Activated CD4-positive, alpha-beta memory T cell treated with anti-CD3 and anti-CD28 coated beads, Interleukin-2, amount 10 ng/mL, durations not matched to agents 7 days and 5 days (primary cell): ENCODE measurements at places on chromosomes 6 and 20. TPM values are rescaled to one million over a fixed set of nuclear protein-coding genes. Genes with fewer than 3 reads are reported as not detected.

DNA sequence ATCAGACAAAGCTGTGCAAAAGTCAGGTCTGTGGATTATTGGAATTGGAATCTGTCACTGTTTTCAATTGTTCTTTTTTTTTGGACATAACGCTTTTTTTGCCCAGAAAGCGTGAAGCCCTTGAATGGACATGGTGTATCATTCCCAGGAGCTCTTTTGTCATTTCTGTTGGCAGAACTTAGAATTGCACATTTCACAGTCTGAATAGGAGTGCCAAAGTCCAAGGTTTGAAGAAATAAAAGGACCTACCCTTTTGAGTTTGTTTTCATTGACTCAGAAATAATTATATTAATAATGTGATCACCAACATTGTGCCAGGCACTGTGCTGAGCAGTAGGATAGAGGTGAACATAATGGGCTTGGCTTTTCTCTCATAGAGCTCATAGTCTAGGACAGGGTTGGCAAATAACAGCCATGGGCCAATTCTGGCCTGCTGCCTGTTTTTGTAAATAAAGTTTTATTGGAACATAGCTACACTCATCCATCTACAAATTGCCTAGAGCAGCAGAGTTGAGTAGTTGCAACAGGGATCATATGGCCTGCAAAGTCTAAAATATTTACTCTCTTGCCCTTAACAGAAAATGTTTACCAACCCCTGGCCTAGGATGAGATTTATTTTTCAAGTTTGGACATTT, 62.6 kb upstream of the ATXN1 start:
- DNase-seq = no peak

DNA sequence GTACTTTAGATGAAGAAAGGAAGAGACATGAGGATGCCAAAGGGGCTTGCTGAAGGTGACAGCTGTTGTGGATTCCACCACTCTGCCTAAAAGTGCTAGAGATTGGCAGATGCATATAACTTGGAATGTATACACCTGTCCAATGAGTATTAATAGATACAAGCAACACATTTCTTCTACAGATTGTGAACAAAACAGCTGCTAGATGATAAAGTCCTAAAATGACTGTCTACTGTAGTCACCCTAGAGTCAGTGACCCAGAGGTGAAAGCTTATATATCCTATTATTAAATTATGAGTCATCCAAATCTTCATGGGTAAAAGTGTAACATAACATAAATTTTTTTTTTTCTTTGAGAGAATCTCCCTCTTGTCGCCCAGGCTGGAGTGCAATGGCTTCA, 5.2 kb downstream of the RNF217 start:
- DNase-seq = no peak

GRCh38 chr6:10401004-10401536, 13.8 kb downstream of the TFAP2A start:
- no peak for DNase-seq

- no peak for DNase-seq
These were observed 124.7 kb upstream of the SSTR4 start for GRCh38 chr20:22910287-22910852.

DNA sequence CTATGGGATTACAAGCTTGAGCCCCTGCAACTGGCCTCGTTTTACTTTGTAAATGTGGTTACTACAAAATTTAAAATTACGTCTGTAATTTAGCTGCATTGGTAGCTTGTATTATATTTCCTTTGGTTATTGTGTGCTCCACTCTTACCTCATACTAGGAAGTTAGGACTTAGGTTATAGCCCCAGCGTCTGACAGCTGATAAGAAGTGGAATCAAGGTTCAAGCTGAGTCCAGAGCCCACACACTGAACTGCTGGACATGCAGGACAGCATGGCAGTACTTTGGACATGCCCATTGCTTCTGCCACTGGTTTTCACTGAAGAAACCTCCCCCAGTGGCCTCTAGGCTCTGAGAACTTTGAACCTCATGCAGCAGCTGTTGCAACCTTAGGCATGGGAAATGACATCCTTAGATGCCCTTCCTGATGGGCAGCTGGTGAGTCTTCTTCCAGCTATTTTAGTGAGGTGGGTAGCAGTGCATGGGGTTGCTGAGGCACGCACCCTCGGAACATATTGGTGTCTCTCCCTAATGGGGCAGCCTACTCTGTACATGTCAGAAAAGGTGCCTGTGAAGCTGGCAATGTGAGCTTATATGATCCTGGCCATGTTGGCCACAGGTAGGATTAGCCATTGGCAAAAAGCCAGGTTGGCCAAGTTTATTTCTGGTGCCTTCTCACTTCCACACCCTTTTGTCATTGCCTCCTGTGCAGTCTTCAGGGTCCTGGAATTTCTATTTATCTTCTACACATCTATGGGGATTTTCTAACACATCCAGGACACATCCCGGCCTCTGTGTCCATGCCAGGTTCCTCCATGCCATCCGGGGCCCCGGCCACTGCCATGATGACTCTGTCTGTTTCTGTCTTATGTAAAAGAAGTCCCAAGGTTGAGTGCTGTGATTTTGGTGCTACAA, 85.3 kb downstream of the CDS2 start:
- DNase-seq = no peak

- DNase-seq = no peak
These were observed 12.9 kb downstream of the ZNF335 start for GRCh38 chr20:45959126-45959525.

DNA sequence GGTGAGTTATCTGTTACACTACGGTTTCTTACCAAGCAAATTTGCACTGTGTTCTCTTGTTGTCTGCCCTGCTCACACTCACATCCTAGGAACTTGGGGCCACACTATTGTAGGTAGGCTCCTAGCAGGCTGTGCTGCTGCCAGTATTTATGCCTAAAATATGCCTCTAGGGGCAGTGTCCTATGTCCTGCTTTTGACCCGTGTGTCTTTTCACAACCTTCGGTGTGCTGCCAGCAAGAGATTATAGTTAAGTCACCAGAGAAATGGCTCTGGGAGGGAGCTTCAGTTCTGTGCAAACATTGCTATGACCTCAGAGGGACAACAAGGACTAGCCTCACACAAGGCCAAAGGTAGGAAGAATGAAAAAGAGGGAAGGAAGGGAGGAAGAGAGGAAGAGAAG, 8.9 kb upstream of the TAAR5 start:
- no peak for DNase-seq

- no peak for DNase-seq
These were observed 238.6 kb upstream of the PLN start for GRCh38 chr6:118309337-118310093.

DNA sequence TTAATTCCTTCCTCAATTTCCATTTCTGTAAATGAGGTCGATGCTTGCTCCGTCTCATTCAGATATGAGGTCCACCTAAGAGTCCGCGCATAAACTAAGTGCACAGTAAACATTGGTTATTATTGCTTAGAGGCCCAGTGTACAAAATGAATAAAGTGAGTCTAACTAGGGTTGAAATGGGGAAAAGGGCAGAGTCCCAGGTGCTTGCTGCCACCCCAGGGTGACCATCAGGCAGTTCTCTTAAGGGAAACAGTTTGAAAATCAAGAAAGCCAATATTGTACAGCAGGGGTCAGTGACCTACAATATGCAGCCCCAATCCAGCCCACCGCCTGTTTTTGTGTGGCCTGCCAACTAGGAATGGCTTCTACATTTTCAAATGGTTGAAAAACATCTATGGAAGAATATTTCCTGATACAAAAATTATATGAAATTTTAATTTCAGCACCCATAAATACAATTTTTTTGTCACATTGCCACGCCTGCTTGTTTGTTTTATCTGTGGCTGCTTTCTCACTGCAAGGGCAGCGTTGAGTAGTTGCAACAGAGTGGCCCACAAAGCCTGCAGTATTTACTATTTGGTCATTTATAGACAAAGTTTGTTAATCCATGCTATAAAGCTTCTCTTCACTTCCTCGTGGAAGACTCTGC, 43.3 kb downstream of the SLC13A3 start:
- no peak for DNase-seq

GRCh38 chr20:21554376-21554890, 40.6 kb upstream of the NKX2-2 start:
- DNase-seq = no peak

DNA sequence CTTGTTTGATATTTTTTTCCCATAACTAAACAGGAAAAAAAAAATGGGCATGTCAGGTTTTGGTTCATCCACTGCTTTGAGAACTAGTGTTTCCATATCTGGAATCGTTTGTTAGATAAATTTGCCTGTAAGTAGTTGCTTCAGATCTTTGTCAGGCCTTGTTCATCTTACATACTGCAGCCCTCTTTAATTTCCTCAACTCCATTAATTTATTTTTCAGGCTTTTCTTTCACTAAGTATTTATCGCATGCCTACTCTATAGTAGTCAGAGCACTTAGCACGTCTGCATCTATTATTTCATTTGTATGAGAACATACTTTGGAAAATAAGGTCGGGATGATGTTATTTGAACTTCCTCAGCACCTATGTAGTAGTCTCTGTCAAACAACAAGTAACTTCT, 80.9 kb downstream of the CAP2 start:
- no peak for DNase-seq

- no peak for DNase-seq
These were observed 192.2 kb upstream of the EXOC2 start for GRCh38 chr6:885051-885590.

- DNase-seq = no peak
These were observed 14.5 kb downstream of the REV3L start for GRCh38 chr6:111468329-111469012.

DNA sequence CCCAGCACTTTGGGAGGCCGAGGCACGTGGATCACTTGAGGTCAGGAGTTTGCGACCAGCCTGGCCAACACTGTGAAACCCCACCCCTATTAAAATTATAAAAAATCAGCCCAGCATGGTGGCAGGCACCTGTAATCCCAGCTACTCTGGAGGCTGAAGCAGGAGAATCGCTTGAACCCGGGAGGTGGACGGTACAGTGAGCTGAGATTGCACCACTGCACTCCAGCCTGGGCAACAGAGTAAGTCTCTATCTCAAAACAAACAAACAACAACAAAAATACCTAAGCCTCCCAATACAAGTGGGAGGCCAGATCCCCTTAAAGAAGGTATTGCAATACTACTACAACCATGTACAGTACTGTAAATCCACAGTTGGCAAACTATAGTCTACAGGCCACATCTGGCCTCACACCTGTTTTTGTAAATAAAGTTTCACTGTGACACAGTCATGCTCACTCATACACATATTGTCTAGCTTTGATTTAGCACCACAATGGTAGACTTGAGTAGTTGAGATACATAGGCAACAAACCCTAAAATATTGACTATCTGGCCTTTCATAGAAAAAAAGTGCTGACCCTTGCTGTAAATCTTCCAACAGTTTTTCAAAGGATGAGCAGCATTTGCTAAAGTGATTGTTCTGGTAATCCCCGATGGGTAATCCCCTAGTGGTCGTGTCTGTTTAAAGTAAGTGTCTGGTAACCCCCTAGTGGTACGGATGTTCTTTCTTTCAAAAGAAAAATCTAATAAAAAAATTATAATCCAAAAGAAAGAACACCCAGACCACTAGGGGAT, 202.0 kb downstream of the RNGTT start:
- DNase-seq = no peak

- DNase-seq = no peak
These were observed 24.8 kb downstream of the PHF20 start for GRCh38 chr20:35796571-35796970.

GRCh38 chr20:61913423-61914225, 152.1 kb downstream of the TAF4 start:
- DNase-seq = no peak

DNA sequence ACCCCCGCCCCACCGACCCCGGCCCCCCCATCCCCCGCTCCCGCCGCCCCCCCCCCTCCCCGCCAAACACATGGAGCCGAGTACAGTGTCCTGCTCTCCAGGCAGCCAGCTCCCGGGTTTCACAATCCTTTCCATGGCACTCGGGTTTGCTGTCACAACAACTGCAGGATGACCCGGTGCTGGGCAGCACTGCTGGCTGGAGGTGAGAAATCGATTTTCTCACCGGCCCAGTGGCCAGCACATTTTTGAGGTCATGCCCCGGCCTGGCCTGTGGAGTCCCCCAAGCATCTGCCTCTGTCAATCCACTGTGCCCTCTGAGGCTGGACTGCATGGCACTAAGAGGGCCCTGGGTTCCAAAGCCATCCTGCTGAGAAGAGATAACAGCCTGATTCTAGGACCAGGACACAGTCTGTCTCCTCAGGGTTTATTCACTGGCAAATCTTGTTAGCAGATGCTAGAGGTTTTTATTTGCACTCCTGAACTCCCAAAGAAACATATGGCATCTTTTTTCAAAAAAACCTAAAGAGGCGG, 129.5 kb downstream of the NFATC2 start:
- no peak for DNase-seq

DNA sequence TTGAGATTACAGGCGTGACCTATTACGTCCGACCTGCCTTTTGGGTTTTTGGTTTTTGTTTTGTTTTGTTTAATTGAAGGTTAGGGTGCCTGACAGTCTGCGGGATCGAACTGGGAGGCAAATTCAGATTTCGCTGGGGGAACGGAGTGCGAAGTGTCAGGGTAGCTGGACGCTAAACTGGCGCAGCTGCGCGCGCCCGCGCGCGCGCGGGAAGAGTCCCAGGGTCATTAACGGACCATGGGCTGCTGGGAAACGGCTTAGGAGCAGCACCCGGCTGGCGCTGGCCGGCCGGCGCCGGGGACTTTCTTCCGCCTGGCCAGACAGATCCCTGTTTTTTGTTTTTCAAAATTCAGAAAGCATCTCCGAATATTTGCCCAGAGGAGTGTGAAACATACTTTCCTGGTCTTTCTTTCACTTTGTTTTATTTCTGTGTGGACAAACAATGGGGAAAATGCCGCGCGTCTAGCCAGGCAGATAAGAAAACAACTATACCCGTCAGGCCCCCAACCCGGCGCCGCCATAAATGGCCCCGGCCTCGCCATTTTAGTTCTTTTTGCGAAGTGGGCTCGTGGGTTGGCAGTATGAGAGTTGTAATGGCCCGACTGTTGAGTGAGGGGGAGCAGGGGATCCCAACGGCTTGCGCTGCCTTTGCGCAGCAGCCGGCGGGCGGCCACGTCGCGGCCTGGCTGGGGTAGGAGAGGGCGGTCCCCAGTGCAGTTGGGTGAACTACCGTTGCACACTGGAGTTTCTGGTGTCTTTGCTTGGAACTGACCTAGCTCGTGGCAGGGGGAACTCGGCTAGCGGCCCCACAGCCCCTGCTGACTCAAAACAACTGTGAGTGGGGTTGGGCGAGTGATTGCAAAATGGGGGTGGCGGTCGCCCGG, 7.1 kb downstream of the HSPA1B start:
- peak; percentile 79 for DNase-seq

- DNase-seq = no peak
These were observed 75.0 kb upstream of the SULF2 start for GRCh38 chr20:47860049-47860830.

OXT gene
- not detected for total RNA-seq

CFAP206 gene
- total RNA-seq = not detected

CGA gene
- not detected for total RNA-seq

JPH2 gene
- total RNA-seq = 0.05 TPM

ARG1 gene
- not detected for total RNA-seq

CST3 gene
- 0.55 TPM for total RNA-seq

MRAP2 gene
- not detected for total RNA-seq

SMOC2 gene
- not detected for total RNA-seq

SEMG1 gene
- total RNA-seq = not detected
